ENCODE measurements at places on chromosomes 1 and 21.

DNA sequence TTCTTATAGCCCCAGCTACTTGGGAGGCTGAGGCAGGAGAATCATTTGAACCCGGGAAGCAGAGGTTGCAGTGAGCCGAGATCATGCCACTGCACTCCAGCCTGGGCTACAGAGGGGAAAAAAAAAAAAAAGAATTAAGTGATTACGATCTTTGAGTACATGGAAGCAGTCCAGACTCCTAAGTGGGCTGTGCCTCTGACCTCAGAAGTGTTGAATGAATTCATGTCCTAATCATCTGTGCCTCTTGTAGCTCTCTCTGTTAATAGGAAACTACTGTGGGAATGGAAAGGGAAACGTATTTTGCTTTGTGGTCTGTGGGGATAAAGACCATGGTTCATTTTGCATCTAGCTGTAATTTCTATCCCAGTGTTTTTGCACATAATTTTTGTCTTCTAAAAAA lies 8.4 kb upstream of the IVNS1ABP start:
- no peak for DNase-seq
- no peaks in the 10 kb centered on the region for H3K36me3 ChIP-seq
- no peaks in the 10 kb centered on the region for H3K27me3 ChIP-seq
- H3K4me3 ChIP-seq = no peak overlapping the region
- H3K4me1 ChIP-seq = no peaks in the 10 kb centered on the region
- H3K27ac ChIP-seq = no peak overlapping the region

DNA sequence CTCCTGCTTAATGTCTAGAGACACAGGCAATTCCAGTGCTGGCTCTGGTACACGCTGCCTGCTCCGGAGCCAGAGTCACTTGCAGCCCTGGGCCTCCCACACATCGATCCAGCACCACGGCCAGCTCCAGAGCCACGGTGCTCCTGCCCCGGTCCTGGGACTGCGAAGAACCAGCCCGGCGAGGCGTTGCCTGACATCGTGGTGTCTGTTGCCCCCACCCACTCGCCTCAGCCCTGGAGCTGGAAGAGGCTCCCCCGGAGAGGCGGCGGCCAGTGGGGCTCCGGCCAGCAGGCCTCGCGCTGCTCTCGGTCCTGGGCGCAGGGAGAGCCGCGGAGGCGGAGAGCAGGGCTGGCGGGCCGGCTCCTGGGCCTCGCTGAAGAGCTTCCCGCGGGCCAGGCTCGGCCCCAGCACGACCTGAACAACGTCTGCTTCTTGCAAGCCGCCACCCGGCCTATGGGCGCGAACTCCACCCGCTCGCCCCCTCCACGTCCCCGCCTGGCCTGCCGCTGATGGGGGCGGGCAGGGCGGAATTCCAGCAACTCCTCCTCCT lies 364.8 kb downstream of the CEP170 start:
- H3K27ac ChIP-seq = no peak overlapping the region
- no peak overlapping the region for H3K4me3 ChIP-seq
- H3K27me3 ChIP-seq = no peaks in the 10 kb centered on the region
- H3K4me1 ChIP-seq = no peaks in the 10 kb centered on the region

- no peak for DNase-seq
- no peaks in the 10 kb centered on the region for H3K27me3 ChIP-seq
- peaks cover 16% of the 10 kb centered on the region for H3K4me1 ChIP-seq
- H3K36me3 ChIP-seq = no peaks in the 10 kb centered on the region
- H3K4me3 ChIP-seq = no peak overlapping the region
- no peak overlapping the region for H3K27ac ChIP-seq
Observed at GRCh38 chr1:184956999-184957700, 17.2 kb downstream of the NIBAN1 start.

DNA sequence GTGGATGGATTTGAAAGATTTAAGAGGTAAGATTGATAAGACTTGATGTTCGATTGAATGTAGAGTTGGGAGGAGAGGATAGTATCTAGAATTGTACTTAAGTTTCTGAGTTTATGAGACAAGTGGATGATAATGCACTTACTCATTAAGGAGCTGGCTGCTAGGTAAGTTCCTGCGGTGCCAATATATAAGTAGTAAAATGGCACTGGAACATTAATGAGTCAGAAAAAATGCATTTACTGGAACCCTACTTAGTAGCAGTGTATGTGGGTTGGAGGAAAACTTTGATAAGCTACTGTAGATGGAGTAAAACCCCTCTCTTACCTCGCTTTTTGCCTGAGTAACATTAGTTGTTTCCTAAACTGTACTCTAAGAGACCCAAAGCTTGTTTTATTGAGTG lies 68.2 kb downstream of the ZFYVE9 start:
- no peak overlapping the region for H3K4me3 ChIP-seq
- H3K36me3 ChIP-seq = no peaks in the 10 kb centered on the region
- no peak overlapping the region for H3K27ac ChIP-seq
- no peaks in the 10 kb centered on the region for H3K4me1 ChIP-seq
- no peaks in the 10 kb centered on the region for H3K27me3 ChIP-seq
- DNase-seq = no peak
